ENCODE measurements at places on chromosomes 7 and 10.

- peak; percentile 81 for DNase-seq
These were observed 106.2 kb downstream of the SNX10 start for GRCh38 chr7:26397796-26398426.

- DNase-seq, result no peak
These were observed 594 bp downstream of the CNNM1 start for GRCh38 chr10:99329554-99330346.

- DNase-seq, result no peak
These were observed 46.9 kb downstream of the STEAP1B start for GRCh38 chr7:22452960-22453558.

DNA sequence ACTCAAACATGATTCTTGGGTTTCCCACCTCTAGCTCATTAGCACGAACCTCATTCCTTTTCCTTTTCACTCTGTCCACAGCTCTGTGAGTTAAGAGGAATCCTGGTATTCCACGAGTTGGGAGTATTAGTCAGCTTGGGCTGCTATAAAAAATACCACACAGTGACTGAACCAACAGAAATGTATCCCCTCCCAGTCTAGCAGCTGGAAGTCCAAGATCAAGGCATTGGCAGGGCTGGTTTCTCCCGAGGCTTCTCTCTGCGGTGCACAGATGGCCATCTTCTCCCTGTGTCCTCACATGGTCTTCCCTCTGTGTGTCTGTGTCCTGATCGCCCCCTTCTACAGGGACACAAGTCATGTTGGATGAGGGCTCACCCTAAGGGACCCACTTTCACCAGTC is 261.6 kb downstream of the TNS3 start:
- DNase-seq, result no peak

DNA sequence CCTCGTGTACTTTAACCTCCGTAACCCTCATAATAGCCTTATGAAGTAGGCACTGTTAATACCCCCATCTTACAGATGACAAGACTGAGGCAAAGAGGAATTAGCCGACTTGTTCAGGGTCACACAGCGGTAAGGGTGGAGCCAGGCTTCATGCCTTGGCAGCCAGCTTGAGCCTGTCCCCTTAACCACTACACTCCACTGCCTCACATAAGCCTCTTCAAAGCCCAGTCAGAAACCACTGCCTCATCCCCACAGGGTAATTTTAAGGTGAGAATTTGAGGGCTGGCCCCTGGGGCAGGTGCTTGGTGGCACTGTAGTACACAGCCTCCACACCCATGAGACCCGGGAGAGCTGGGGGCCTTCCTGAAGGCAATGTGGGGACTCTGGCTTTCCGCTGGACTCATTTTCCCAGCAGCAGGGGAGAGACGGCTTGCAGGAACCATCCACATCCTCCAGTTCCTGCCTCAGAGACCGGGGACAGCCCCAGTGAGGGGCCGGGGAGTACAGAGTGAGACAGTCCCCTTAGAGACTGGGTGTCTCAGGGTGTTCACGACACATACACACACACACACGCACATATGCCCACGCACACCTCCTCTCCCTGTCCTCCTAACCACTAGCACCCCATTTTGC is 7.6 kb upstream of the C10orf105 start:
- no peak for DNase-seq

- no peak for DNase-seq
These were observed 492 bp downstream of the COG5 start for GRCh38 chr7:107563081-107563774.

GRCh38 chr7:29346231-29346978 is 151.8 kb downstream of the CHN2 start:
- no peak for DNase-seq

GRCh38 chr10:18109341-18109870 is 30.8 kb upstream of the CACNB2 start:
- DNase-seq, result no peak

- no peak for DNase-seq
These were observed 683 bp downstream of the CDC123 start for GRCh38 chr10:12196531-12197211.

DNA sequence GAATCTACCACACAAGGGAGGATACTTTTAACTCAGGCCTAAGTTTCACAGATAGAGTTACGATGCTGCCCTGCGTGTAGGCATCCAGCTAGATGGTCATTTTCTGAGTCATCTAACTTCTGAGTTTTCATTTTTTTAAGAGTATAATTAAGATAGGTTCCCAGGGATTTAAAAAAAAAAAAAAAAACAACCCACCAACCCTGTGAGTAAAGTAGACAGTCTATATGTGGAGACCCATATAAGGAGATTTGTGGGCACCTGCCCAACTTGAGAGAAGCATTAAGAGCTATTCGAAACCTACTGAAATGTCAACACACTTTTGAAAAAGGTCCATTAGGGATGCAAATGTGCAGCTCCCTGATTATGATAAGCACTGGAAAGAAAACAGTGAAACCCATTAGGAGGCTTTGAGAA is 257.3 kb downstream of the TRIL start:
- no peak for DNase-seq

GRCh38 chr7:127765150-127765549 is 113.2 kb downstream of the SND1 start:
- no peak for DNase-seq

- no peak for DNase-seq
These were observed 195.9 kb upstream of the LYZL2 start for GRCh38 chr10:30825495-30825894.

DNA sequence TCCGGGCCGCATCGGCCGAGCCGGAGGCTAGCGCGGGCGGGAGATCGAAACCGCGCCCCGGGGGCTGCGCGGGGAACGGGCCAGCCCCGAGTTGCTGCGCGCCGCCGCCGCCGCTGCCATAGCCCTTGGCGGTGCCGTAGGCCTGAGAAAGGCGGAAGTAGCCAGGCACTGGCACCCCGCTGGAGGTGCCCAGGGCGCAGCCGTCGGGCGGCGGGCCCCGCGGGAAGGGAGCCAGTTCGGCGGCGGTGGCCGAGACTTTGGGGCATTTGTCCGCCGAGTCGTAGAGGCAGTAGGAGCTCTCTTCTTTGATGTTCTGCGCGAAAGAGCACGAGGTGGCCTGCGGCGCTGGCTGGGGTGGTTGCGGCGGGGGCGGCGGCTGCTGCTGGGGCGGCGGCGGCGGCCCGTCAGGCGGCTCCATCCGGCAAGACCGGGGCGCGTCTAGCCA is 587 bp downstream of the HOXA10 start:
- DNase-seq, result peak; percentile 70

- DNase-seq, result no peak
These were observed 85.4 kb downstream of the RNF32 start for GRCh38 chr7:156725936-156726335.

GRCh38 chr7:117772421-117772820 is 100.8 kb downstream of the CTTNBP2 start:
- no peak for DNase-seq

GRCh38 chr10:103895411-103896186 is 22.4 kb downstream of the STN1 start:
- no peak for DNase-seq
